ENCODE measurements at places on chromosomes 12 and 14. TPM values are rescaled to one million over a fixed set of nuclear protein-coding genes. Genes with fewer than 3 reads are reported as not detected.

GRCh38 chr14:65462411-65462810, 49.9 kb downstream of the FUT8 start:
- DNase-seq, result no peak

Gene C14orf39
- polyA plus RNA-seq, result 1.1 TPM

- no peak for DNase-seq
Observed at GRCh38 chr12:111653596-111653995, 32.2 kb downstream of the BRAP start.

Gene ACSM4
- not detected for polyA plus RNA-seq

- DNase-seq, result no peak
Observed at GRCh38 chr12:104929368-104929767, 28.7 kb downstream of the SLC41A2 start.

DNA sequence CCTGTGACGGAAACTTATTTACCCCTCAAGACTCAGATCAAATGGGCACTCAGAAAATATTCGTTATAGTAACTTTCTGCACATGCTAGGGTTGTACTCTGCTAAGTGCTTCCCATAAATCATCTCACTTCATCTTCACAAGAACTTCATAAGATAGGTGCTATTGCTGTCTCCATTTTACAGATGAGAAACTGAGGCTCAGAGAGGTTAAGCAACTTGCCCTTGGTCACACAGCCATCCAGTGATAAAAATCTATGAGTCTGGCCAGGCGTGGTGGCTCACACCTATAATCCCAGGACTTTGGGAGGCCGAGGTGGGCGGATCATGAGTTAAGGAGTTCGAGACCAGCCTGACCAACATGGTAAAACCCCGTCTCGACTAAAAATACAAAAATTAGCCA, 33.2 kb upstream of the LHX5 start:
- DNase-seq, result no peak

Gene TSHR
- polyA plus RNA-seq, result 0.16 TPM

DNA sequence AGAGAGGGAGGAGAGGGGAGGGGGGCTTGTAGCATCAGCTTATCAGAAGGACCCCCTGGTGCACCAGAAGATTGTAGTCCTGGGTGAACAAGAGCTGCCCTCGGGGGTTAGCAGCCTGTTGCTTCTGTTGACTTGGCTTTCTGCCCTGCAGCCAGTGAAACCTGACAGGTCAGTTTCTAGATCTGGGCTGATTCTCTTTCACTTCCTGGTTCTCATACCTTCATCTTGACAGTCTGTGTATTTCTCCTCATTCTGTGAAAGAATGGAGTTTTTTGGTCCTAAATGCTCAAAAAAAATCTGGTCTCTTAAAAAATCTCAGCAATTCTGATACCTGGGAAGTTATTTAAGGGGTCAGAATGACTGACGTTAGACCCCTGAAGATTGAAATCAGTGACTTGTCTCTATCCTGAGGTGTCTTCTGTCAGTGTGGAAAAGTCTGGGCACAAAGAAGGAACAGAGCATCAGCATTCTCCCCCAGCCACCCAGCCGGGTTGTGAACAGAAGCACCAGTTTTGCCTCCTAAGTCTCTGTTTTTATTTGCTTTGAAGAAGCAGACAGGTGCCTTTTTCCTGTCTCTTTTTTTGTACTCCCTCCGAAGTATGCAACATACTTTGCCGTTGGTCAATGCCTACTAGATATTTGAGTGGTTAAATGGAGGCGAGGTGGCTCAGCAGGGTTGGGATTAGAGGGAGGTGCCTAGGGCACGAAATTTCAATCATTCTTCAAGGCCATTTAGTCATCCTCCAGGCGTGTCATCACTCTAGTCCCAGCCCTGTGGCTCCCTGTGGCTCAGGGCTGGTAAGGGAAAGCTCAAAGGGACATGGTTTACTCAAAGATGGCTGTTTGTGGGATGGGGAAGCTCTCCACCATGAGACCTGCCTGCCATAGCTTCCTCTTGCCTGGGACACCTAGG, 24.0 kb downstream of the TTC9 start:
- DNase-seq, result no peak

DNA sequence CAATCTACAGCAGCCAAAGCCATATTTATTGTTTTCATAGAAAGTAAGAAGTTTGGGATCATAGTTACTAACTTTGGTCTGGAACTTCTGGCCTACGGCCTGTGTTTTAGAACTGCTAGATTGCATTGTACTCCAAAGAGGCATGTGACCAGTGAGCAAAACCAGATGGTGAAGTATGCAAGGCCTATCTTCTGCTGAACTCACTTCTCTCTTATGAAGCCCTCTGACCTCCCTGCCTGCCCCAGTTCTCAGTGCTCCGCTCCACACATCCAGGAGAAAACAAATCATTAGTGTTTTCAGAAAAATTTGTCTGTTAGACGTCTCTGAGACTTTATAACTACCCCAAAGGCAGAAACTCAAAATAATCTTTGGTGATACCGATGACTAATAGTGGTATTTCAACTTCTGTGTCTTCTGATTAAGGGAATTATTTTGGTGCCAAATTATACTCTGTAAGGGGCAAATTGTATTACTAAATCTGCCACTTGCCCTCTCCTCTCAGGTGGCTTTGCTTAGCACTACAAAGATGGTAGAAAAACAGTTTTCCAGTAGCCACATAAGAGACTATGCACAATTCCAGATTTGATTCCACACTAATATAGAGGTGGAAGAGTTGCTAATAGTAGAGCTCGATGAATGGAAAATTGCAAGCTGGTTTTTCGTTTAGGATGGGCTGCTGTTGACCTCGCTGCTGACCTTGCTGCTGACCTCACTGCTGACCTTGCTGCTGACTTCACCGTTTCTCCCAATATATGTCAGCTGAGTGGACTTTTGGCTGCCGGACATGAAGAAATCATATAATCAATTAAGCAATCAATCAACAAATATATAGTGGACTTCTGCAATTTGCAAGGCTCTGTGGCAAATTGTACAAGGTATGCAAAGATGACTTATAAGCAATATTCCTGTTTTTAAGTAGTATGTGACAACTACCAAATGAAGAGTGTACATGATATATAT, 147.5 kb downstream of the KITLG start:
- DNase-seq, result no peak
